ENCODE measurements at places on chromosomes 13 and 19.

DNA sequence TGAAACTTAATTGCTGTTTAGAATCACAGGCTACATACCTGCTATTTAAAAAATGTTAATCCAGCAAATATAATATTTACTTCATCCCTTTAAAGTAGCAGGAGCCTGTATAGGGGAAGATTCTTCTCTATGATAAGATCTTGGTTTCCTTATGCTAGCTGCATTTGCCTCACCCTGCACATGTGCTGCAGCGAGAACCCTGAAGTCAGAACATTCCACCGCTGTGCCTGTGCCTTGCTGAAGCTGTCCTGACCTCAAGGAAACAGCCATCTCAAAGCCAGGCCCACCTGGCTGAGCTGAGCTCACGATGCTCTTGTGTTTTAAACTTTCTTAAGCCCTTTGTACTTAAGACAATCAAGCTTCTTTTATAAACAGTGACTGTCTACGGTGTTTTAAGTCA, 355.0 kb upstream of the PCDH20 start:
- DNase-seq: no peak

DNA sequence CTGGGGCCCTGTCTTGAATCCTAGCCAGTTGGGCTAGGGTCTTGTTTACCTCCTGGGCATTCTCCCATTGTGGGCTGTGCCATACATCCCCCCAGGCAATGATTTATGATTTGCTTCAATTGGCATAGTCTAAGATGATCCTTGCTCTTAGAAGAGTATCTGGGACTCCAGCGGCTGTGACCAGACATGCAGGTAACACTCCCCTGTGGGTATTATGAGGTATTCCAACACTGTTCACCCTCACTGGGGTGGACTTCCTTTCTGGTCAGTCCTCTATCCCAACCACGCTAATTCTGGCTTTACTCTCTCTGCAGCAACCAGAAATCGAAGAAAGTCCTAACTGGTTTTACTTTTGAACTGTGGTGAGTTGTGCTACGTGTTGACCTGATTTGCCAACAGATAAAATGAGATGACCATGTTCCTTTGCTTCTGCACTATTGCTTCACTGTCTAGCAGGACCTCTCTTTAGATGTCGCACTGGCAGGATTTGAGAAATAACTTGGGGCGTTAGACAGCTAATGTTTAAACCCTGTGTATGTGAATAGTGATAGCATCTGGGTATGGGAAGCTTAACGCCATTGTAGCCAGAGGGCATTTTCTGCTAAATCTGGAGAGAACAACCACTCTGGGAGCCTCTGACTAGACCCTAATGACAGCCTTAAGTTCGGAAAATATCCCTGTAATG, 6.7 kb upstream of the LRCH1 start:
- no peak for DNase-seq

DNA sequence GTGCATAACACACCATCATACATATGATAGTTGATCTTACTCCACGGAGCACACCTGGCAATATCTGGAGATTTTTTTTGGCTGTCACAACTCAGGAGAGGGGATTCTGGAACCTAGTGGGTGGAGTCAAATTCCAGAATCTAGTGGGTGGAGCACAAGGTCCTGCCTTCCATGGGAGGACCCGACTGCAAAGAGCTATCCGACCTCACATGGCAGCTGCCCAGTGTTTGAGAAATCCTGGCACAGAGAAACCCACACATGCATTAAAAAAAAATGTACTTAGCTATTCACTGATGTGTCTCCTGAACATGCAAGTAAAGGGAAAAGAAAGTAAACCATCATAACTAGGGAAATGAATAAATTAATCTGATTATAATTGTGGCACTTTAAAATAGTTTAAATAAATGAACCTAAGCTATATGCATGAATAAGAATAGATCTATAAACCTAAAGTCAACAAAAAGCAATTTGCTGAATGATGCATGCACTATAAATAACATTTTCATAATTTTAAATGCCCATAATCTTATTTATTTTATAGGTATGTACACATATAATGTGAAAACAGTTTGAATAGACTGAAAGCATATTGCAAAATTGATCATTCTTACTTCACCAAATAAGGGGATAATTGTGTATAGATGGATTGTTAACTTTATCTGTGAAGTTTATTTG, 300.3 kb downstream of the MYO16 start:
- DNase-seq: peak; percentile 27

DNA sequence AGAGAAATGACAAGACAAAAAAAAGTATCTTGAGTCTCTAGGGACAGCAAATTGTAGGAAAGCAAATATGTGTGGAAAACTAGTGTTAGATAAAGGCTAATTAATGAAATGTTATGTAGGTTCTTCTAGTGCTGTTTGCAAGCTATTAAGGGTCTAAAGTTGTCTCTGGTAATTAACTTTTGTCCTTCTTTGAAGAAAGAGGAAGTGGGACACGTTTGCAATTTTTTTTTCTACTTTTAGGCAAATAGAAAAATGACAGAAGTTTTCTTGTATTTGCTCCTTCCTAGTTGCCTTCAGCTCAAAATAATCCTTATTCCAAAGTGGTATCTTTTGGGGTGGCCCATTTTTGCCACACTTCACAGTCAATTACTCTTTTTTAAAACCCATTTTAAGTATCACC, 1877.7 kb upstream of the PRR20A start:
- no peak for DNase-seq

DNA sequence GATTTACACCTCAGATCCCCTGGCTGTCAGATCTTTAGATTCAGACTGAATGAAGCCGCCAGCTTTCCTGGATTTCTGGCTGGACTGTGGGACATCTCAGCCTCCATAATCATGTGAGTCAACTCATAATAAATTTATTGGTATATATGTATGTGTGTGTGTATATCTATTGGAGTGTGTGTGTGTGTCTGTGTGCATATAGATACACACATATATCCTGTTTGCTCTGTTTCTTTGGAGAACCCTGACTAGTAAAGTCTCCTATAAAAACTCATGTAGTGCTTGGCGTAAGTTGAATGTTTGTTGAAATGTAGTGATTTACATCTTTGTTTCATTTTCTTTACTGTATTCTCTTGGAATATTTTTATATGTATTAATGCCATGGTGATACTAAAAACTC, 499.5 kb upstream of the KLF12 start:
- no peak for DNase-seq

DNA sequence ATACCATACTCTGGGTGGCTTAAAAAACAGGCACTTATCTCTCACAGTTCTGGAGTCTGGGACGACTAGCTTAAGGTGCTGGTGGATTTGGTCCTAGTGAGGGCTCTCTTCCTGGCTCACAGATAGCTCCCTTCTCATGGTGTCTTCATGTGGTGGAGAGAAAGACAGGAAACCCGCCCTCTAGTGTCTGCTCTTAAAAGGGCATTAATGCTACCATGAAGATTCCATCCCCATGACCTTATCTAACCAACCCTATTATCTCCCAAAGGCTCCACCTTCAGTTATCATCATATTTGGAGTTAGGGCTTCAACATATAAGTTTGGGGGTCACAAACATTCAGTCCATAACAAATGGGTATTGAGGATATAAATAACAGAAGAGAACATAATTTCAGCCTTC, 139.4 kb downstream of the HS6ST3 start:
- peak; percentile 6 for DNase-seq

DNA sequence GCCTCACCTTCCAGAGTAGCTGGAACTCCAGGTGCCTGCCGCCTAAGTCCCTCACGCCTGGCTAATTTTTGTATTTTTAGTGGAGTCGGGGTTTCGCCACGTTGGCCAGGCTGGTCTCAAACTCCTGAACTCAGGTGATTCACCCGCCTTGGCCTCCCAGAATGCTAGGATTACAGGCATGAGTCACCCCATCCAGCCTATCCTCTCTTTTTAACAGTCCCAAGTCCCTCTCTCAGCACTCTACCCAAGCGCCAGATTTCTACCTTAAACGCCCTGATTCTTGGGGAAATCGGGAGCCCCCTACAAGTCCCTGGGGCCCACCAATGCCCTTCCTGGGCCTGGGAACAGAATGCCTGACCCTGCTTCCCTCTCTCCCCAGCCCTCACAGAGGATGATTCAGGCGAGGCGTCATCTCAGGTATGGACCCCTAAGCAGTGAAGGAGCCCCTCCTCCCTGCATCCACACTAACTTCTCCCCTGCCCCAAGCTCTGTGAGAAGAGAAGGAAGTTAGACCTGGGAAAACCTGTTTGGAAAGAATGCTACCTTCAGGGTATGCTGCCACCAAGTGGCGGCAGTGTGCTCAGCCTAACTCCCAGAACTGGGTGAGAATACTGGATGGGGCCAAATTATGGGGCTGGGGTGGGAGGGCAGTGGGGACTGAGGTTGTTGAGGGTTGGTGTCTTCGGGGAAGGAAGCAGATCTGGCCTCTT, 20.8 kb upstream of the EBI3 start:
- DNase-seq: peak; percentile 26

- no peak for DNase-seq
Observed at GRCh38 chr19:42150364-42150763, 18.1 kb upstream of the POU2F2 start.

- no peak for DNase-seq
Observed at GRCh38 chr19:45515081-45515624, 7.9 kb downstream of the VASP start.

GRCh38 chr19:38310986-38311385, 4.8 kb downstream of the YIF1B start:
- no peak for DNase-seq

DNA sequence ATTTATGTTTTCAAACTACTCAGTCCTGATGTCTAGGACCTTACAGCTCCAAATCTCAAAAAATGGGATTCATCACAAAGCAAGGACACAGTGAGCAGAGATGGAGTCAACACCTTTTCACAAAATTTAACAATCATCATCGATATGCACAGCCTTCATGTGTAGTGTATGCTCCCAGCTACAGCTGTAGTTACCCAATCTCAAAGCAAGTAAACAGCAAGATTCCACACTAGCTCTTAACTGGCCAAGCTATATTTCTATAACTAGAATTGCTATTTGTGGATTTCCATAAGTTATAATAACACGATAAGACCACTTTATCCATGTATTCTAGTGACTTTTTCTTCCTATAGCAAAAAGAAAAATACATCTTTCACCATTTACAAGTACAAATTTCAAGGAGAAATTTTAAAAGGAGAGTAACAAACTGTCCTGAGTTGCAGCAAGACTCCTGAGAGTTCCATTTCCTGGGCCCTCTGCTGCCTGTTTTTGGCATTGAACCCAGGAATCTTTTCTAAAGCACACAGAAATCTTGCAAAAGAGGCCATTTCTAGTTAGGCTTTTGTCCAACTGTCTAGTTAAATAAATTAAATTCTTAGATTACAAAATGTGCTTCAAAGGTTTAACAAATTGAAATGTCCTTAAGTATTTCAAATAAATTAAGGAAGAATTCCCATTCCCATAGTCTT, 460.6 kb downstream of the FGF14 start:
- DNase-seq: no peak

DNA sequence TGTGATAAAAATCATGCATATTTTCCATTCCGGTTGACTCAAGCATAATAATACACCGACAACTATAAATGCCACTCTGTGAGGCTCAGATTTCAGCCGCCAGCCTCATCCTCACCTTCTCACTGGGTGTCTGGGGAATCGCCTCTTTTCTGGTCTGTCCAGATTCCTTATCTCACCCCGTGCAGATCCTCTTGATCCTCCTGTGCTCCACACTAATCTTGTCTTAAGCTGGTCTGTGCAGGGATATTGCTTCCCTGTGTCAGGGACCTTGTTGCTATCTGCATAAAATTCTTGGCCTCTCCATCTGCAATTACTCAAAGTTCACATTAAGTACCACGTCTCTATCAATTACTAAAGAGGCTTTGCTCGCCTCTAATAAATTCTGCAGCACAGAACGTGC, 116.6 kb upstream of the SPACA7 start:
- no peak for DNase-seq

- DNase-seq: no peak
Observed at GRCh38 chr13:28955264-28955966, 135.3 kb downstream of the MTUS2 start.

GRCh38 chr19:23991170-23991569, 76.5 kb downstream of the ZNF726 start:
- peak; percentile 50 for DNase-seq

- no peak for DNase-seq
Observed at GRCh38 chr19:54633401-54633800, 3.1 kb downstream of the LILRB1 start.

DNA sequence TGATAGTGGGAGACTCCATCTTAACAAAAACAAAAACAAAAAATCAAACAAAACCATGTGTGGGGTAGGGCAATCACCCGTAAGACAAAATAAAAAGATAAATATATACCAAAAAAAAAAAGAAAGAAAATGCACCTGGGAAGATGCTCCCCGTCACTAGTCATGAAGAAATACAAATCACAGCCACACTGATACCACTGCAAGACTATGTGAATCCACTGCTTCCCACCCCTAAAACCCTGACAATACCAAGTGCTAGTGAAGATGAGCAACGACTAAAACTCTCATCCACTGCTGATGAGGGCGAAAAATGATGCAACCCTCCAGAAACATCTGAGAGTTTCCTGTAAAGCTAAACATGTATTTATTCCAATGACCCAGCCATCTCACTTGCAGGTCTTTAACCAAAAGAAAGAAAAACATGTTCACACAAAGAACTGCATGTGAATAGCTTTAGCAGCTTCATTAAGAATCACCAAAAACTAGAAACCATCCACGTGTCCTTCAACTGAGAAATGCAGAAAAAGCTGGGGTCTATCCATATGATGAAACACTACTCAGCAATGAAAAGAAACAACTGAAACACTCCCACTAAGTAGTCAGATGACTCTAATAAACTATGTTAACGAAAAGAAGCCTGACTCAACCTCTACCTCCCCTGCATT, 31.7 kb downstream of the BRD4 start:
- no peak for DNase-seq

GRCh38 chr13:111387026-111387871, 66.8 kb downstream of the TEX29 start:
- no peak for DNase-seq

- DNase-seq: peak; percentile 72
Observed at GRCh38 chr13:112837371-112838037, 131.5 kb upstream of the MCF2L start.

- DNase-seq: peak; percentile 86
Observed at GRCh38 chr13:113562085-113562749, 22.3 kb upstream of the TFDP1 start.

GRCh38 chr19:6099599-6099998, 10.7 kb downstream of the RFX2 start:
- DNase-seq: peak; percentile 31

DNA sequence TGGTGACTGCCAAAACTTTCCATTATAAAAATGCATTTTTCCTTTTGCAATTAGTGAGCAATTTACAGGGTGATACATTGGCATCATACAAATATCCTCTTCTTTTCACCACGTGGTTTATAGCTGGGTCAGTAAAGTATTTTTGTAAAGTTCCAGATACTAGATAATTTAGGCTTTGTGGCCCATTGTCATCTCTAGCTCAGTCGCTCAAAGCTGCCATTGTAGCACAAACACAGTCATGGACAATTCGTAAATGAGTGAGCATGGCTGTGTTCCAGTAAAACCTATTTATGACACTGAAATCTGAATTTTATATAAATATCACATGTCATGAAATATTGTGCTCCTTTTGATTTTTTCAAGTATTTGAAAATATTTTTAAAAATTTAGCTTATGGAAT, 162.9 kb downstream of the USP12 start:
- no peak for DNase-seq

- no peak for DNase-seq
Observed at GRCh38 chr13:113635048-113635420, 23.0 kb downstream of the ATP4B start.

Measured in myocyte (in vitro differentiated cells).